GF-D8 (cell line): ENCODE measurements at places on chromosomes 2 and 18.

GRCh38 chr2:205785507-205786260 lies 103.4 kb downstream of the NRP2 start:
- DNase-seq = no peak

- DNase-seq = peak; percentile 32
Measured at GRCh38 chr18:2656981-2657512, 1.5 kb downstream of the SMCHD1 start.

- DNase-seq = no peak
Measured at GRCh38 chr2:98454073-98454472, 9.4 kb downstream of the INPP4A start.

DNA sequence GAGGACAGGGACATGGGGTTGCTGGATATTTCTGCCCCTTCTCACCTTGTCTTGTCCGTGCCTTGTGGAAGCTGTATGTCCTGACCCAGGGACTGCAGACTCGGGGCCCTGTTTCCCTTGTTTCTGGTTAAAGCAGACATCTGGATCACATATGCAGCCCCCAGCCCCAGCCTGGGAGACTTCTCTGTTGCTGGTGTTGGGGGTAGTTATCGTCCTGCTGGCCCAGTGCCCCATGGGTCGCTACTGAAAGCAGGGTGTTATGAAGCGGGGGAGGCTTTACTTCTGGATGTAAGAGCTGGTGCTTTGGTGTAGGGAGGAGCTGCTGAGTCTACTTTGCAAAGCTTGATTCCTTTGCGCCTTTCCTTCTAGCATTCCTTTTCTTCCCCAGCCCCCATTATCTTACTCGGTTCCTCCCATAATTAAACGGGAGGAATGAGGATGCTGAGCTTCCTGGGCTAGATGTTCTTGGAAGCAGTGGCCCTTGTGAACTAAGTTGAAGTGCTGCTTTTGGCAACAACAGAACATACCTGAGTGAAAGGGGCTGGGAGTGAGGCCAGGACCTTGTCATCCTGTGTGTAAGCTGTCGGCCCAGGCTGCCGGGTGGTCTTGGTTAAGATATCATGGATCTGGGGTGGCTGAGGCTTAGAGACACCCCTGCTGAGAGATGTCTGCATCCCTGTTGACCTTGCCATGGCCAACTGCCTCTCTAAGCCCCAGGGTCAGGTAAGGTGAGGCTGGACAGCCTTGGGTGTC lies 3.4 kb downstream of the TET3 start:
- no peak for DNase-seq

- no peak for DNase-seq
Measured at GRCh38 chr18:44589693-44590355, 90.9 kb upstream of the SETBP1 start.

- DNase-seq = no peak
Measured at GRCh38 chr2:169815849-169816248, 8.9 kb downstream of the METTL5 start.

DNA sequence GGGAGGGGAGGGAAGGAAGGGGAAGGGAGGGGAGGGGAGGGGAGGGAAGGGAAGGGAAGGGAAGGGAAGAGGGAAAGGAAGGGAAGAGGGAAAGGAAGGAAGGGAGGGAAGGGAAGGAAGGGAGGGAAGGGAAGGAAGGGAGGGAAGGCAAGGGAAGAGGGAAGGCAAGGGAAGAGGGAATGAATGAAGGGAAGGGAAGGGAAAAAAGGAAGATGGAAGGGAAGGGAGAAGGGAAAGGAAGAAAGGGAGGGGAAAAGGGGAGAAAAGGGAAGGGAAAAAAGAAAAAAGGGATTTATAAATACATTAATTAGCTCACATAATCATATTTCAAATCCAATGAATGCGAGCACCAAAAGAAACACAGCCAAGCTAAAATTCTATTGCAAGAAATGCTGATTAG lies 202.9 kb upstream of the LRRTM4 start:
- DNase-seq = no peak

- no peak for DNase-seq
Measured at GRCh38 chr2:43075811-43076585, 150.4 kb downstream of the ZFP36L2 start.

DNA sequence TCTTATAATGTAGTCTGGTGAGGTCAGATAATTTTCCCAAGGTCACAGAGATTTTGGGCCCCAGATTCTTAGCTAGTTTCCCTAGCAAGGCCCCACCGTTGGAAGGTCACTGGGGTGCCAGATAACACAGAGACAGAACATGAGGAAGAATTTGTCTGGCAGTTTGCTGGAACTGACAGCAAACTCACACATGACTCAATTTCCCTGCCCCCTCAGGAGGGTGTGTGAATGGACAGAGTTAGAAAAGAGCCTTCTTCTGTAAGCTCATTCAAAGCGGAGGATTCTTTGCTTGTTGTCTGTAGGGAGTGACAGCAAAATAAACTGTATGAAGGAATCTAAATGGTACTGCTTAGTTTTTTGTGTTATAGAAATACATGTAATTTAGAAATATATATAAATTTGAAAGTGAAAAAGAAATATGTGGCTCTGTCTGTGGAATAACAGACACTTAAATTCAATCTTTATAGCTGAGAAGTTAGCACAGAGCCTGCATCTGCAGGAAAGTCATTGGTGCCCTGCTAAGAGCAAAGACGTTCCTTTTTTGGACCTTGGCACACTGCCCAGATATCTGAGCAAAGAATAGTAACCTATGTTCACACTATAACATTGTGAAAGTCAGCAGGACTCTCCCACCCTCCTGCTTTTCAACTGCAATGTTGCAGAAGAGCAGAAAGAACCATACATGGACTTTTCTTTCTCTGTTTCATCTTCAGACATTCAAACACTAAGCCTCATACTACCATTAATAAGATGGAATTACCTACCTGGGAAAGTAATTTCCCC lies 2.1 kb downstream of the MDH1 start:
- DNase-seq = peak; percentile 72

DNA sequence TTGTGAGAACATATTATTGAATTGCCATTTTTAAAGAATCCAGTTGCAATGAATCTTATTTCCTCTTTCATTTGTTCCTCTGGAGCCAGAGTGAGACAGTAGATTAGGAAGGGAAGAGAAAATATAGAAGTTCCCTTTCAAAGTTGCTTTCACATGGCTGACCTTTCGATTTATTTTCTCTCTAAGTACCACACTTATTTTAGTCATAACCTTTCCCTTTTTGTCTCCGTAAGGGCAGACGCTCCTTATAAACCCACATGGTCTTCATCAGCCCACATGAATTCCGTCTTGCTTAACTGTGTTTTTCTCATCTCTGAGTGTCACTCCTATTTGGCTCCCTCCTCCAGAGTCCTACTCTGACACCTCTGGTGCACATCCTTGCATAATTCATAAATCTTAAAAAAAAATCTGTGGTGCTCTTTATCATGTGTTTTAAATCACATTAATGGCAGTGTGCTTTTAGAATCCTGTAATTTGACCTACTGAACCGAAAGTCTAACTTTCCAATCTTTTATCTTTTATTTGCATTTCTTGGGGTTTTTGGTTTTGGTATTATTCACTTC lies 38.5 kb upstream of the ZNF396 start:
- no peak for DNase-seq

DNA sequence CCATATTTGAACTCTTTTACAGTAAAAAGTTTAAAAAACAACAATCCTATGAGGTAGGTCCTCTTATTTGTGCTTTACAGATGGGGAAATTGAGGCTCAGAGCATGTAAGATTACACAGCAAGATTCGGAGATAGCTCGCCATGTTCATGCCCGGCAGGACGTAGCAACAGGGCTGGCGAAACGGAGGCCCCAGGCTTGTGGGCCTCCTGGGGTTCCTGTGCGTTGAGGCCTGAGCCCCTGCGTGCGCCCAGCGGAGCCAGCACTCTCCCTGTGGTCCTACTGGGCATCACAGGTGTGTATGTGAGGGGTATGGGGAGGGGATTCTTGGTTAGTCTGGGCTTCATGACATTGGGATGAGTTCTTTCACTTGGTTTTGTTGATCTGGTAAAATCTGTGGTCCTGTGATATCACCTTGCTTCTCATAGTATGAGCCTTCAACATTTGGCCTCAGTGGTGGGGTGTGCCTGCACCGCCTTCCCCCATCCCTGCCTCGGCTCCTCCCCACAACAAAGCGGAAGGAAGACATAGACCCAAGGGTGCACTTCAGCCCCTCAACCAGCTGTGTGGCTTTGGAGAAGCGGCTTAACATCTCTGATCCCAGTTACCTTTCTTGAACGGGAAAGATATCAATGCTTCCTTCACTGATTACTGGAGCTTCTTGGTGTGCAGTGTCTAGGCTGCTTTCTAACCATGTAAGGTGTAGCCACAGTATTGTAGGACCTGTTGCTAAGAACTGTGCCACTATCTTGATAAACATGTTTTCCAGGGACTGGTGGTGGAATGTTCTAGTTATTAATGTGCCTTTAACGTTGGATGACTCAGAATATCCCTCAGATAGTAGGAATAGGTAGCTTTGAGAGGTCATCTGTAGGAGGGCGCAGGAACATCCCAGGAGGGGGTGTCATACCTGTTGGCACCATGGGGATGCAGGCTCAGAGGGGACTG lies 37.2 kb downstream of the HPCAL1 start:
- DNase-seq = no peak

- no peak for DNase-seq
Measured at GRCh38 chr2:216761133-216761532, 65.8 kb upstream of the IGFBP5 start.
